ENCODE measurements at places on chromosomes 1 and 21. TPM values are rescaled to one million over a fixed set of nuclear protein-coding genes. Genes with fewer than 3 reads are reported as not detected.

Gene FYB2
- total RNA-seq, result not detected

Gene PUM1
- total RNA-seq, result 67.5 TPM

Gene DYRK3
- total RNA-seq, result 62.2 TPM

Gene MPZL1
- 94.0 TPM for total RNA-seq

Gene KPNA6
- 35.1 TPM for total RNA-seq

Gene KRTAP19-1
- total RNA-seq, result not detected

Gene CYP4A11
- not detected for total RNA-seq

Gene CADM3
- total RNA-seq, result 0.22 TPM

Gene S100A7
- total RNA-seq, result not detected

Gene CASQ2
- total RNA-seq, result not detected

Gene GOLT1A
- not detected for total RNA-seq

Gene RXFP4
- 0.11 TPM for total RNA-seq

Gene REG4
- total RNA-seq, result not detected

Gene PODN
- 35.1 TPM for total RNA-seq

Gene RHOC
- 669 TPM for total RNA-seq

Gene FNBP1L
- 11.8 TPM for total RNA-seq

Gene KCNC4
- total RNA-seq, result 10.9 TPM

Gene NUF2
- total RNA-seq, result 68.5 TPM

Gene HSD3B2
- not detected for total RNA-seq

Gene DSCAM
- 0.12 TPM for total RNA-seq

Gene ANGPTL7
- 0.33 TPM for total RNA-seq

Gene ZNF593OS
- not detected for total RNA-seq

Gene LHX8
- not detected for total RNA-seq

Gene GBP2
- total RNA-seq, result 31.6 TPM

Gene LCE1A
- total RNA-seq, result not detected
